ENCODE measurements at places on chromosomes 4 and X.
A peak's percentile ranks its signal among the peaks of the same experiment; 100 is the strongest.

- DNase-seq: no peak
- H3K4me3 ChIP-seq: no peak overlapping the region
- H3K36me3 ChIP-seq: no peaks in the 10 kb centered on the region
- peaks cover 5% of the 10 kb centered on the region for H3K4me1 ChIP-seq
- H3K27ac ChIP-seq: no peak overlapping the region
Observed at GRCh38 chr4:26021417-26022345, 107.7 kb downstream of the SMIM20 start.

DNA sequence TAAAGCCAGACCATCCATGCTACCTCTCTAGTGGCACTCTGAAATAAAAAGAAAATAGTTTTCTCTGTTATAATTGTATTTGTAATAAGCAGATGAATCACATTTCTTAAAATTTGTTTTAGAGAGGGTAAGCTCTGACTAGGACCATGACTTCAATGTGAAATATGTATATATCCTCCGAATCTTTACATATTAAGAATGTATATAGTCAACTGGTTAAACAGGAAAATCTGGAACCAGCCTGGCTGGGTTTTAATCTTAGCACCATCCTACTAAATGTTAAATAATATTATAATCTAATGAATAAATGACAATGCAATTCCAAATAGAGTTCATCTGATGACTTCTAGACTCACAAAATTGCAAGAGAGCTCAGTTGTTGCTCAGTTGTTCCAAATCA lies 1.5 kb downstream of the FGB start:
- DNase-seq: no peak
- no peak overlapping the region for H3K4me3 ChIP-seq
- no peak overlapping the region for H3K27ac ChIP-seq
- H3K27me3 ChIP-seq: no peaks in the 10 kb centered on the region

DNA sequence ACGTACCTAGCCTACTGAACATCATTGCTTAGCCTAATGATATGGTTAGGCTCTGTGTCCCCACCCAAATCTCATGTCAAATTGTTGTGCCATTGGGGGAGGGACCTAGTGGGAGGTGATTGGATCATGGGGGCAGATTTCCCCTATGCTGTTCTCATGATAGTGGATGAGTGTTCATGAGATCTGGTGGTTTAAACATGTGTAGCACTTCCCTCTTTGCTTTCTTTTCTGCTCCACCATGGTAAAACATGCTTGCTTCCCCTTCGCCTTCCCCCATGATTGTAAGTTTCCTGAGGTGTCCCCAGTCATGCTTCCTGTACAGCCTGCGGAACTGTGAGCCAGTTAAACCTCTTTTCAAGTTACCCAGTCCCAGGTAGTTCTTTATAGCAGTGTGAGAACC lies 102.6 kb downstream of the RAPGEF2 start:
- peaks cover 2% of the 10 kb centered on the region for H3K4me1 ChIP-seq
- no peak overlapping the region for H3K27ac ChIP-seq
- no peaks in the 10 kb centered on the region for H3K27me3 ChIP-seq
- no peak overlapping the region for H3K4me3 ChIP-seq
- no peaks in the 10 kb centered on the region for H3K36me3 ChIP-seq
- no peak for DNase-seq

- H3K4me1 ChIP-seq: no peaks in the 10 kb centered on the region
- no peaks in the 10 kb centered on the region for H3K27me3 ChIP-seq
- DNase-seq: no peak
- H3K36me3 ChIP-seq: no peaks in the 10 kb centered on the region
- no peak overlapping the region for H3K4me3 ChIP-seq
- H3K27ac ChIP-seq: no peak overlapping the region
Observed at GRCh38 chrX:115332832-115333231, 43.3 kb downstream of the LUZP4 start.

DNA sequence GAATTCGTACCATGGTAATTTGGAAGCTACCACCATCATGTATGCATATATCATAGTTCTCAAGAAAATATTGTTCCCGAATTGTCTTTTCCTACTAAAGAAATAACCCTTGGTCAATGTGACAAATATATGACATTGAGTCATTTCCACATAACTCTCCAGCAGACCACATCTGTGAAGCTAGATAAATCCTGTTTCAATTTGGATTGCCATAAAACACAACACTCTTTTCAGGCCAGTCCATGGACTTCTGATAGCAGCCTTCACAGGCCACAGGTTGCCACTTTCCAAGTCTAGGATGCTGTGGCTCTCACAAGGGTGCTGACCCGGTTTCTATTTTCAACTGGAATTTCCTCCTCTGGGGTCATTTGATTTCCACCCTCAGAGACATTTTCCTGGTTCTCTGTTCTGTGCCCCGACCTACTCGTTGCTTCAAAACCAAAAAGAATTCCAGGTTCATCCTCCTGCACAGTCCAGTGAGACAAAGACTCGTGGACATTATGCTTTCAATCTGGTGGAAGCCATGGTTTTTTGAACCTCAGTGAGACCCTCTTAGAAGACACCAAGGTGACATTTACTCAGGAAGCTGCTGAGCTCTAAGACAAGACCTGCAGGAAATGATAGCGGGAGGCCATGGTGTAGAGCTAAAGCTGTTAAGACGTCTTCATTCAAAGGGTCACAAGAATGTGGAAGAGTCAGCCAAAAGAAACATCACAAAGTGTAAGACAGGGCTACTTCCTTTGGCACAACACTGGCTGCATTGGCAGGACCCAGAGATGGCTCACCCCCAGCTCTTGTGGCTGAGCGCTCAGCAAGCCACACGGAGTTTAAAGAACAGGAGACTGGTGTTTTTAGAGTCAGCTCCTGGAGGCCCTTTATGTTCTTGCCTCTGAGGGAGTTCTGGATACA lies 119.8 kb downstream of the AMELX start:
- no peaks in the 10 kb centered on the region for H3K4me1 ChIP-seq
- H3K27me3 ChIP-seq: no peaks in the 10 kb centered on the region
- no peak for DNase-seq
- no peak overlapping the region for H3K27ac ChIP-seq
- no peak overlapping the region for H3K4me3 ChIP-seq

DNA sequence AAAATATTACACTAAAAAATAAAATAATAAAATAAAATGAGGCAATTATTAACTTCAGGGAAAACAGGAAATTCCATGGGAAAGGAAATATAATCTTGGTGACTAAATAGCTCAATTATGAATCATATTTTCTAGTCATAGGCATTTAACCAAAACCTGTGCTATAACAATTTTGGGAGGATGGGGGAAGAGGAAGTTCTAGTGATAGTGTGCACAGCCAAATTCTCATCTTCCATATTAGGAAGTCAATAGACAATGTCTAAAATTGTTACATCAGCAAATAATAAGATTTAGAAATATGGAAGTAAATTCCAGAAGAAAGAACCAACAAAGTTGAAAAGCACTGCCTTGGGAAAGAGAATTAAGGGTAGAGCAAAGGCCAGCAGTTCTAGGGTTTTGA lies 2.8 kb downstream of the AWAT2 start:
- H3K4me3 ChIP-seq: no peak overlapping the region
- H3K4me1 ChIP-seq: no peaks in the 10 kb centered on the region
- no peak for DNase-seq
- no peaks in the 10 kb centered on the region for H3K36me3 ChIP-seq

- no peaks in the 10 kb centered on the region for H3K36me3 ChIP-seq
- H3K27ac ChIP-seq: no peak overlapping the region
- H3K4me3 ChIP-seq: no peak overlapping the region
- H3K27me3 ChIP-seq: no peaks in the 10 kb centered on the region
- DNase-seq: no peak
Observed at GRCh38 chr4:122532766-122533165, 76.2 kb upstream of the IL2 start.

- no peak overlapping the region for H3K4me3 ChIP-seq
- no peaks in the 10 kb centered on the region for H3K27me3 ChIP-seq
- no peaks in the 10 kb centered on the region for H3K36me3 ChIP-seq
Observed at GRCh38 chr4:158346576-158346975, 136.3 kb downstream of the TMEM144 start.

DNA sequence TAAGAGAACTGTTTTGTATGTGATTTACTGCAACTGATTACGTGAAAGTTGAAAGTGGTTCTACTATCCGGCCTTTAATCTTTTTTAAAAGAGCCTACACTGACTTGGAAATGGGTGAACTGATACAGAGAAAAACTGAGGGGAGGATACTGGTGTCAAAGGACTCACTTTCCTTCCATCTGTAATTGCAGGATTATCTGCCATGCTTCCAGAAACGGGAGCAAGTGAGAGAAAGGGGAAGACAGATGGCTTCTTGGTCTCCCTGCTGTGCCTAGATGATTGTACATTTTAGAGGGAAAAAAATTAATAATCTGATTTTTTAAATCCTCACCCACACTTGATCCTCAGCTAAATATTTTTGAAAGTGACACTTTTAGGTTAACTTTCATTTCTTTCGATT lies 88.3 kb upstream of the GRID2 start:
- H3K27ac ChIP-seq: no peak overlapping the region
- no peak for DNase-seq
- no peaks in the 10 kb centered on the region for H3K27me3 ChIP-seq
- no peaks in the 10 kb centered on the region for H3K4me1 ChIP-seq

- no peaks in the 10 kb centered on the region for H3K27me3 ChIP-seq
- no peaks in the 10 kb centered on the region for H3K36me3 ChIP-seq
- H3K4me3 ChIP-seq: no peak overlapping the region
- H3K4me1 ChIP-seq: no peaks in the 10 kb centered on the region
- DNase-seq: no peak
- H3K27ac ChIP-seq: no peak overlapping the region
Observed at GRCh38 chr4:48332661-48333060, 8.7 kb upstream of the SLAIN2 start.

DNA sequence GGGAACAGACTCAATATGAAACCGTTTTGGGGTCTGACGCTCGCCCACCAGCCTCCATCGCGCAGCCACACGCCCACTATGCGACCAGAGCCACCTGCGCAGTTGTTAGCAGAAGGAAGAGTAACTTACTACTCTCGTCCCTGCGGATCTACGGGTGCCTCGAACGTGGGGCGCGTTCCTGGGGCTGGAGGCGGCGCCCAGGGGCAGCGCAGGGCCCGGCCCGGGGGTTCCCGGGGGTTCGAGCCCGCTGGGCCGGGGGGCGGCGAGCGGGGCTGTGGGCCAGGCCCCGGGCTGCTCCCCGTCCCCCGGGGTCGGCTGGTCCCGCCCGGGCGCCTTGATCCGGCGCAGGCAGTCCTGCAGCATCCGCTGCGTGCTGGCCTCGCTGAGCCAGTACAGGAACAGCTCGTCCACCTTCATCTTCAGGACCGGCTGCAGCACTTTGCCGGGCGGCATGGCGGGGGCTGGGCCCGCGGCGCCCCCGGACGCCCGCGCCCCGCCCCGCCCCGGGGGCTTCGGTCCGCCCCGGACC lies 404 bp downstream of the PPP2R3B start:
- H3K4me1 ChIP-seq: no peaks in the 10 kb centered on the region
- H3K27ac ChIP-seq: peak overlapping the region; percentile 96
- DNase-seq: no peak
- peak overlapping the region; percentile 67 for H3K4me3 ChIP-seq
- no peaks in the 10 kb centered on the region for H3K27me3 ChIP-seq
- no peaks in the 10 kb centered on the region for H3K36me3 ChIP-seq
